ENCODE measurements at places on chromosomes 12 and 14. TPM values are rescaled to one million over a fixed set of nuclear protein-coding genes. Genes with fewer than 3 reads are reported as not detected.

The CLEC2A gene
- total RNA-seq = not detected

The RNF10 gene
- total RNA-seq = 157 TPM

The ZC2HC1C gene
- 1.6 TPM for total RNA-seq

- no peak for DNase-seq
- no peak overlapping the region for H3K27ac ChIP-seq
- no peaks in the 10 kb centered on the region for H3K27me3 ChIP-seq
- H3K36me3 ChIP-seq = peaks cover 4% of the 10 kb centered on the region
- H3K4me1 ChIP-seq = peaks cover 2% of the 10 kb centered on the region
Observed at GRCh38 chr12:78156751-78157150, 326.1 kb downstream of the NAV3 start.

The RHEBL1 gene
- 3.2 TPM for total RNA-seq

DNA sequence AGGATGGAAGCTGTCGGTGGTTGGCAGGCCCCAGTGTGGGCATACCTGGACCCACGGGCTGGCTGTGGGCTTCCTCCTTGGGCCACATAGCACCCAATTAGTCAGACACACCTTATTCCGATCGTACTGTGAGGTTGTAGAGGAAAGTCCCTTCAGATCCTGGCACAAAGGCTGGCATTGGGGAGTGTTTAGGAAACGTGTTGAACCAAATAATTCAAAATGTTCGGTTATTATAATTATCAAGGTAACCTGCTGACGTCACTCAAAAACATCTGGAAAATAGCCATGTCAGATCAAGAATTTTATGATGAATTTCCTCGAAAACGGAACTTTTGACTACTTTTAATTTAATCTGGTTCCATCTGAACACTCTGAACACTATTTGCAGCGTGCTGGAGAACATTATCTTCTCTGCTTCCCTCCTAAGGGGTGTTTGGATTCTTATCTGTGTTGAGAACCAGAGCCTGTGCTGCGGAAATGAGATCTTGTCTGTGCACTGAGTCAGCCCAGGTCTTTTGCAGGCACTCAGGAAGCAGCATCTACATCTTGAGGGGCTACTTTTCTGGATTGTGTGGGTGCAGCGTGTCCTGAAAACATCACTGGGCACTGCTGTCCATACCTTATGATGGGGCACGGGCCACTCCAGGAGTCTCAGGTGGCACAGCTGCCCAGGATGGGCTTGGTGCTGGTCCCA lies 100.3 kb downstream of the SLC25A47 start:
- peaks cover 3% of the 10 kb centered on the region for H3K36me3 ChIP-seq
- no peak overlapping the region for H3K27ac ChIP-seq
- DNase-seq = no peak
- H3K27me3 ChIP-seq = no peaks in the 10 kb centered on the region
- H3K4me3 ChIP-seq = no peak overlapping the region
- H3K4me1 ChIP-seq = peaks cover 6% of the 10 kb centered on the region

The MGP gene
- total RNA-seq = 0.26 TPM

The DNM1L gene
- total RNA-seq = 82.1 TPM

- no peak overlapping the region for H3K27ac ChIP-seq
- peaks cover 4% of the 10 kb centered on the region for H3K4me1 ChIP-seq
- H3K4me3 ChIP-seq = no peak overlapping the region
- H3K36me3 ChIP-seq = peaks cover 31% of the 10 kb centered on the region
- no peak for DNase-seq
Observed at GRCh38 chr12:106073179-106073578, 65.6 kb downstream of the NUAK1 start.

DNA sequence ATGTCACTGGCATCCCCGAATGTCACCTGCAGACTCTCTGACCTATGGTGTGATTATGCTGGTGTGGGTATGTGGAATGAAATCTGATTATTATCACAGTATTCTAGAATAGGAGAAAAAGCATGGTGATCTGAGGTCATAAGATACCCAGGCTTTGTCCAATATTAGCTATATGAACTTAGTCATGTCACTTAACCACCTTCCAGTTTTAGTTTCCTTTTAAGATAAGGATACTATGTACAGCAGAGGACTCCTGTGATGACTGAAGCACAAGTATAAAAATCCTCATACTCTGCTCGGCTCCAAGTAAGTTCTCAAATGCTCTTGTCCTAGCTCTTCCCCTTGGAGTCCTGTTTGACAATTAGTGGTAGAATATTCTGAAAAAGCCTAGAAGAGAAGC lies 2.8 kb downstream of the GNS start:
- peaks cover 14% of the 10 kb centered on the region for H3K36me3 ChIP-seq
- no peaks in the 10 kb centered on the region for H3K27me3 ChIP-seq
- H3K4me1 ChIP-seq = peaks cover 31% of the 10 kb centered on the region

The KSR2 gene
- 0.05 TPM for total RNA-seq

DNA sequence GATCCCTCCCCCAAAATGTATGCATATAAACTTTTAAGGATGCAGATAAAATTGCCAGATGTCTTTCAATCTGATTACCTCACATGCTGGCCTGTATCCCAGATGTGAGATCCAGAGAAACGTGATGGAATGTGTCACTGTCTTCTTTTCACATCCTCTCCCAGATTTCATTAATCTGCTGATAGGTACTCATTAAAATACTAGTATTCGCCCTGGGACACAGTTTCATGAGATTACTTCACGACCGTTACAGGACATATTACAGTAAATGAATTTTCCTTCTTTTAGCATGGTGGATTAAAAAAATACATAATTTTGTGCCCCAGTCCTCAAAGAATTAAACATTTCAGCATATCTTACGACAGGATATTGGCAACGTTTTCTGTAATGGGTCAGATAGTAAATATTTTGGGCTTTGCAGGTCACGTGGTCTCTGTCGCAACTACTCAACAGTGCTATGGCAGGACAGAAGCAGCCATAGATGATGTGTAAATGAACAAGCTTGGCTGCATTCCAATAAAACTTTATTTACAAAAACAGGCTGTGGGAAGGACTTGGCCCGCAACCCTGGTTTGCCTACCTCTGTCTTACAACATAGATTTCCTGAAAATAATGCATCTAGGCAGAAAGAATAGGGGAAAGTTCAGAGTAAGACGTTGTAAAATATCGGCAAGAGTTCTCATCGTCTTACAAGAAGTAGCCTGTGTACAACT lies 156.0 kb upstream of the DIO3 start:
- peaks cover 5% of the 10 kb centered on the region for H3K27me3 ChIP-seq
- no peak overlapping the region for H3K4me3 ChIP-seq
- no peak overlapping the region for H3K27ac ChIP-seq
- no peak for DNase-seq
- no peaks in the 10 kb centered on the region for H3K36me3 ChIP-seq

DNA sequence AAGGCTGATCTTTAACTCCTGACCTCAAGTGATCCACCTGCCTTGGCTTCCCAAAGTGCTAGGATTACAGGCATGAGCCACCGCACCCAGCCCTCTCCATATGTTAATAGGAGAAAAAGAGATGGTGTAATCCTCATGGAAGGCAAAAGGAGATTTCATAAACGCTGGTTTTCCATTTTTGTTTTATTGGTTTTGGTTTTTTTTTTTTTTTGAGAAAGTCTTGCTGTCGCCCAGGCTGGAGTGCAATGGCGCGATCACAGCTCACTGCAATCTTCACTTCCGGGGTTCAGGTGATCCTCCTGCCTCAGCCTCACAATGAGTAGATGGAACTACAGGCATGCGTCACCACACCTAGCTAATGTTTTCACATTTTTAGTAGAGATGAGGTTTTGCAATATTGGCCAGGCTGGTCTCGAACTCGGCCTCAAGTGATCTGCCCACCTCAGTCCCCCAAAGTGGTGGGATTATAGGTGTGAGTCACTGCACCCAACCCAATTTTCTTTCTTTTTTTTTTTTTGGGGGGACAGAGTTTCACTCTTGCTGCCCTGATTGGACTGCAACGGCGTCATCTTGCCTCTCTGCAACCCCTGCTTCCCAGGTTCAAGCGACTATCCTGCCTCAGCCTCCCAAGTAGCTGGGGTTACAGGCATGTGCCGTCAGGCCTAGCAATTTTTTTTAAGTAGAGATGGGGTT lies 8.1 kb downstream of the PTGES3 start:
- H3K36me3 ChIP-seq = peaks cover 20% of the 10 kb centered on the region
- no peak overlapping the region for H3K4me3 ChIP-seq
- no peaks in the 10 kb centered on the region for H3K27me3 ChIP-seq
- H3K27ac ChIP-seq = no peak overlapping the region

The PIK3C2G gene
- total RNA-seq = not detected

The KRT75 gene
- total RNA-seq = not detected

DNA sequence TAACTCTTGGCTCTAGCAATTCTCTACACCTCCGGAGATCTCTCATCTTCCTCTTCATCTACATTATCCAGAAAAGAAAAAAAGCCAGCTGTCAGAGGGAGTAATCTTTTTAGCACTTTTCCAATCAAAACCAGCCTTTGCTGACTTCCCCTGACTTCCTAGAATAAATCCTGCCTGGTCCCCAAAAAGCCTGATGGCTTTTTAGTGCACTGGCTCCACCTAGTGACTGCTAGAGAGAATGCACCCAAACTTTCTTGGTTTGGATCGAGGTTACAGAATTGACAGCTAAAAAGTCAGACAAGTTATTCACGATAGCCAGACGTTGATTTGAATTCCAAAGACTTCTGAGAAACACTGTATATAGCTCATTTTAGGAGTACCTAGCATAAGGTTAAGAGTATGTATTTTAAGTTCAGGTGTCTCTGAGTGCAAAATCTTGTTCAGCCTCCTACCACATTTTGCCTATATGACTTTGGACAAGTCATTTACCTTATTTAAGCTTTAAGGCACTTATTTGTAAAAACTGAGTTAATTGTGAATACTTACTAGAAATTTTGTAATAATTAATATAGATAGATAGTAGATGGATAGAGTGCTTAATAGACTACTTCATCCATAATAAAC lies 185.7 kb upstream of the GRIN2B start:
- peak; percentile 64 for DNase-seq
- no peak overlapping the region for H3K4me3 ChIP-seq
- H3K4me1 ChIP-seq = no peaks in the 10 kb centered on the region
- no peaks in the 10 kb centered on the region for H3K27me3 ChIP-seq
- no peaks in the 10 kb centered on the region for H3K36me3 ChIP-seq

The HOXC9 gene
- total RNA-seq = 0.28 TPM

- peaks cover 5% of the 10 kb centered on the region for H3K27me3 ChIP-seq
- H3K27ac ChIP-seq = no peak overlapping the region
- DNase-seq = no peak
- H3K4me1 ChIP-seq = peaks cover 41% of the 10 kb centered on the region
- H3K4me3 ChIP-seq = no peak overlapping the region
Observed at GRCh38 chr12:12079291-12079690, 8.6 kb downstream of the BCL2L14 start.

- peaks cover 21% of the 10 kb centered on the region for H3K4me1 ChIP-seq
- peak; percentile 90 for DNase-seq
- H3K4me3 ChIP-seq = peak within 1 kb of the TSS; percentile 96
- H3K27me3 ChIP-seq = peaks cover 7% of the 10 kb centered on the region
Observed at GRCh38 chr12:12356896-12357718, at the start of gene BORCS5. TSS of gene BORCS5 (plus strand) at chr12:12357078. CDS start at chr12:12357452, 374 bp downstream.

- no peak overlapping the region for H3K27ac ChIP-seq
- peaks cover 42% of the 10 kb centered on the region for H3K4me1 ChIP-seq
- no peak for DNase-seq
- peak overlapping the region; percentile 71 for H3K4me3 ChIP-seq
- no peaks in the 10 kb centered on the region for H3K36me3 ChIP-seq
- peaks cover 47% of the 10 kb centered on the region for H3K27me3 ChIP-seq
Observed at GRCh38 chr14:28758885-28759652, 7.5 kb upstream of the FOXG1 start.

DNA sequence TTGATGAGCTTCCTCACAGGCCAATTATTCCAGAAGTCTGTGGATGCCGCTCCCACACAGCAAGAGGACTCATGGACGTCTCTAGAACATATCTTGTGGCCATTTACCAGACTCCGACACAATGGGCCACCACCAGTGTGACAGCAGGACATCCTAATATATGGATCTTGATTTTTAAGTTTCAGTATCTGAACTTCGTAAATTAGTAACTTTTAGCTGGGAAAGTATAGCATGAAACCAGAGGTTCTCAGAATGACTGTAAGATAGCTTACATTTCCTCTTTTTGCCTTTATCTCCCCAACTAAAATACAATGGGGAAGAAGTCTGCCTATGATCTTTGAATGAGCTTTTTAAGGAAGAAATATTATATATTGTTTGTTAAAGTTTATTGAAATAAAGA lies 87.0 kb downstream of the DNAI7 start:
- no peak for DNase-seq
- H3K4me1 ChIP-seq = no peaks in the 10 kb centered on the region
- no peaks in the 10 kb centered on the region for H3K36me3 ChIP-seq
- H3K27me3 ChIP-seq = no peaks in the 10 kb centered on the region

DNA sequence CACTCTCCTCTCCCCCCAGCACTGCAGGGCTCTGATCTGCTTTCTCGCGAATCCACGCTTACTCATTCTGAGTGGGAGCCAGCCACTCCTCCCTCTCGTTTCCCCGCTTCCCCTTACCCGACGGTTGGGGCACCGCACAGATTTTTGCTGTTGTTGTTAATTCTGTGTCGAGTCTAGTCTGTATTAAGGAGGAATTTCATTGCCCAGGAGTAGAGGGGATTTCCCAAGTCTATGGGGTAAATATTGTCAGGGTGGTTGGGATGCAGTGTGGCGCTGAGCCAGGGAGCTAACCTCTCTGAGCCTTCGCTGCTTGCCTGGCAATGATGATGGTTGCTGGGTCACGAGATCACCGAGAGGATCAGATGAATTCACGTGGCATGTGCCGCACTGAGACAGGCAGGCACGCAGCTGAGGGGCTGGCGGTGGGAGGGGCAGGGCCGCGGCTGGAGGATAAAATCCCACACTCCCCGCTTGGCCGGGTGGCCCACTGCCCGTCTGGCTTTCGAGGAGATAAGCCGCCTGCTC lies 18.5 kb downstream of the NCOR2 start:
- no peak overlapping the region for H3K4me3 ChIP-seq
- no peak for DNase-seq
- H3K4me1 ChIP-seq = peaks cover 16% of the 10 kb centered on the region
- H3K27me3 ChIP-seq = peaks cover 10% of the 10 kb centered on the region
- H3K36me3 ChIP-seq = no peaks in the 10 kb centered on the region
- H3K27ac ChIP-seq = peak overlapping the region; percentile 13

DNA sequence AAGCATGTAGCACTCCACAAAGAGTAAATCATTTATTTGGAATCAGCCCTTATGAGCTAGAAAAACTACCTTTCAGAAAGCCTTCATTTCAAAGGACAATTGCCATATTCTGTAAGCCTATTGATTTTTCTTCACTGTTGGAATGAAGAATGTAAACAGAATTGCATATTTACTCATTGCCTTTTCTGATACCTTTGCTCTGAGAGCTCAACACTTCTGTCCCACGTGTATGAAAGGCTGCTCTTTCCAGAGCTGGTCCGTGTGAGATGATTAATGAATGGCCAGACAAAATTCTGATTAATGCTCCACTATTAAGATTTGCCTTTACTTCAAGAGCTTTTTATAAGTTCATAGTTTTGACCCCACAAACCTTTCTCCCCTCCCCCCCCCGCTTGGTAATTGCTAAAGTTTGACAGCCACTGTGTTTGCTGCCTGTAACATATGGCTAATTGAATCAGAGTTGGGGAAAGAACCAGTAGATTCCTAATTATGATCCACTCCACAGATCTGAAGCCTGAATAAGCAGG lies 63.0 kb upstream of the PLEKHA5 start:
- H3K4me3 ChIP-seq = no peak overlapping the region
- no peak for DNase-seq
- no peaks in the 10 kb centered on the region for H3K27me3 ChIP-seq
- H3K4me1 ChIP-seq = no peaks in the 10 kb centered on the region
- no peak overlapping the region for H3K27ac ChIP-seq

- peaks cover 20% of the 10 kb centered on the region for H3K4me1 ChIP-seq
- peak overlapping the region; percentile 33 for H3K27ac ChIP-seq
- no peaks in the 10 kb centered on the region for H3K27me3 ChIP-seq
- no peak for DNase-seq
- no peaks in the 10 kb centered on the region for H3K36me3 ChIP-seq
Observed at GRCh38 chr14:24954037-24954699, 95.8 kb downstream of the STXBP6 start.
